ENCODE measurements at places on chromosomes 5 and 9.

DNA sequence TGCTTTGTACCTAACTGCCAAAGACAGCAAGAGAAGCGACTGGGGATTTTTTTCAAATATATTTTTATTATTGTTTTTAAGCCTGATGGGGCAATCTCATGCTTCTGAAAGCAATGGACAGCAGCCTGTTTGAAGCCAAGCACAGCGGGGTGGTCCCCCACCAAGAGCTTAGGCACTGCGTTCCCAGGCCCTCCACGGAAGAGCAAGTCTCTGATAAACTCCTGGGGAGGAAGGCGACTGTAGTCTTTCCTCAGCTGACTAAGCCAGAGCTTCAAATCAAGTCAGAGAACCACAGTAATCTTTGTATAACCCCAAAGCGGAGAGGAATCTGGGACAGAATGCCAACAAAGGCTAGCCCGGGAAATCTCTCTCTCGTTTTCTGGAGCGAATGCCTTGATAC is 54.4 kb downstream of the ARSB start:
- no peak for DNase-seq

DNA sequence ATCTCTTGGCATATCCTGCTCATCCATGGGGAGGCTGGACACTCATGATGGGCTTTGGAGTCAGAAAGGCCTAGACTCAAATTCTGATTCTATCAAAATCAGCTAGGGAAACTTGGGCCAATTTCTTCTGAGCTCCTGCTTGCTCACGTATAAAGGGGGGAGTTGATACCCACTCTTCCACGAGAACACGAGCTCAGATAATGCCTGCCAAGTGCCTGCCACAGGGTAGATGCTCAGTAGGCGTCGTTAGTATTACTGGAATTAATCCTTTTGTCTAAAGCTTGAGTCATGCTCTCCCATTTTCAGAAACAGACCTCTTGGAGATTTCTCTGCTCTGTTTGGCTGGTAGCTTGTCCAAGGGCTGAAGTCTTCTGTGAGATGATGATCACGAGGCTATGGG is 238.3 kb upstream of the MVB12B start:
- DNase-seq = no peak

- DNase-seq = no peak
These were observed 153.4 kb downstream of the HSPA4 start for GRCh38 chr5:133205204-133205603.

DNA sequence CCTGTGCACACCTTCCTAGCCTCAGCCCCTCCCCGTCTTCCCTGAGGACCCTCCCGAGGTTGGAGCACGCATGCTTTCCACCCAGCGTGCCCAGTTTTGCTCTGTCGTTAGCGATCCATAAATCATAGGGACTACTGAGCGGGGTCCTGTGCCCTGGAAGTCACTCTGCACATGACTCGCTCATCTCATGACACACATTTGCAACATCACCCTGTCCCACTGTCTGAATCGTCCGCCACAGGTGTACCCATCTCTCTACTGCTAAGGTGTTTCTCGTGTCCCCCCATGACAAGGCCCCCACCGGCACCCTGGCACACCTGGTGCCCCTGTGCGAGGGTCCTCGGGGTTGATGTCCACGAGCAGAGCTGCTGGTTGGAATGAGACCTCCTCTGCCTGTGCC is 69.0 kb upstream of the BARHL1 start:
- no peak for DNase-seq

DNA sequence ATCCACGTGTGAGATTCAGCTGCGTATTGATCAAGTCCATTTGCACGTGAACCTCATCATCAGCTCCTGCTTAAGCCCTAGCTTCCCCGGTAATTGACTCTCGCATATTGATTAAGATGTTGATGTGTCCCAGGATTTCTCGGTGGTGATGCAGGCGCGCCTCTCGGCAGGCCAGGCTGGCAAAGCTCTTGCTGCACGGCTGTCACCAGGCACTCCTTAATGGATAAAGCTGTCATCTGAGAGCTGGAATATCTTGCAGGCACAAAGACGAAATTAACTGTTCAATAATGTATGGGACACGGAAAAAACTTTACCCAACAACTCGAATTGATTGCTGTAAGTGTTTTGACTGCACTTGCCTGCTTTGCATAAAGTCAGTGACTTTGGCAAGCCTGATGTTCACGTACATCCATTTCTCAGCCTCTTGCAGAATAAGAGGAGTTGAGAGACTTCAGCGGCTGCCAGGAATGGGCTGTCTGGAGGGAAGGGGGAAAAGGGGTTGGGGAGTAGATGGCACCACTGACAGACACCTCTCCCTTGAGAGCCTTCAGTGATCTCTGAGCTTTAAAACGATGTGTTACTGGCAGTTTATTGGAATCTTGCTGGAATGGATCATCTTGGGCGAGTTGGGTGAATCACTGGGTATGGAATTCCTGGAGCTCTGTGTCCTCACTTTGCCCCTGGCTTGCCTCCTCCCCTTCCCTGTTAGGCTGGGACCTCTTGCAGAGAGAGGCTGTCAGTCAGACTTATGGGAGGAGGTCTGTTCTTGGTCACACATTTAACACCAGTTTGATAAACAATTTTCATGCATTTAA is 650.3 kb downstream of the CCDC171 start:
- DNase-seq = no peak

DNA sequence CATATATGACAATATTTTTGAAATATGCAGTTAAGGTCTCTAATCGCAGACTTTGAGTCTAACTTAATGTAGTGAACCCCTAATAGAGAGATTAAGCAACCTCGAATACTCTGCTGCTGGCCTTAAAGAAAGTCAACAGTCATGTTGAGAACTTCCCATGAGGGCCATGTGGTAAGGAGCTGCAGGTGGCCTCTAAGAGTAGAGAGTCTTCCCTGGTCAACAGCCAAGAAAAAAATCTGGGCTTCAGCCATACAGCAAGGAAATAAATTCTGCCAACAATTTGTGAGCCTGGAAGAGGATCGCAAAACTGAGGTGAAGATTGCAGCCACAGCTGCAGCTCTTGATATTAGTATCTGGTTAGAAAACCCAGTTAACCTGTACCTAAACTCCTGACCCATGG is 935.2 kb upstream of the TYRP1 start:
- no peak for DNase-seq

- DNase-seq = no peak
These were observed 16.3 kb upstream of the GPX8 start for GRCh38 chr5:55143624-55144023.

GRCh38 chr9:87722393-87723088 is 3.4 kb upstream of the CTSL start:
- no peak for DNase-seq

GRCh38 chr9:72092820-72093219 is 32.4 kb upstream of the C9orf57 start:
- no peak for DNase-seq

DNA sequence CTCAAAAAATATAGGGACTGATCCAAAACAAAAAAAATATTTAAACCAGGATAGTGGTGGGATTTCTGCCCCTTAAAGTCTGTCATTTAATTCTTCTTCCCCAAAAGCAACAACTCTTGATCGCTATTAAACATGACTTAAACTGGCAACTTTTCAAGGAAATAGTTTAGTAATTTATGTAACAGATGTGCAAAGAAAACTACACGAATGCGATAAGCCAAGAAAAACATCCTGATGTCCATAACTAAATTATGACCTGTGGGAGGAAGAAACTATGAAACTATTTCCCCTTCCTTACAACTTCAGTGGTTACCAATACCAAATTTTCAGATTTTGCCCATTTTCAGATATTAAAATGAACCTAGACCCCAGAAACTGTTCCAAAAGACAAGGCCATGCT is 31.5 kb downstream of the CLINT1 start:
- DNase-seq = no peak

DNA sequence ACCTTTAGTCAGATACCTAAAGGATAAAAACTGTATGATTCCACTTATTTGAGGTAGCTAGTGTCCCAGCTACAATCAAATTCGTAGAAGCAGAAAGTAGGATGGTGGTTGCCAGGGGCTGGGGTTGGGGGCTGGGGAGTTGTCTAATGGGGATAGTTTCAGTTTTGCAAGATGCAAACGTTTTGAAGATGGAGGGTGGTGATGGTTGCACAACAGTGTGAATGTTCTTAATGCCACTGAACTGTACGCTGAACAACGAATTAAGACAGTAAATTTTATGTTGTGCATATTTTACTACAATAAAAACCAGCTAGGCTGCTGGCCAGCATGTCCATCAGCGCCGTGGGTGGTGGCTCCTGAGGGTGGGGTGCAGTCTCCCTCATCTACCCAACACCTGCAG is 137.8 kb downstream of the GADD45G start:
- no peak for DNase-seq

- no peak for DNase-seq
These were observed 19.8 kb downstream of the BARHL1 start for GRCh38 chr9:132602207-132602606.

DNA sequence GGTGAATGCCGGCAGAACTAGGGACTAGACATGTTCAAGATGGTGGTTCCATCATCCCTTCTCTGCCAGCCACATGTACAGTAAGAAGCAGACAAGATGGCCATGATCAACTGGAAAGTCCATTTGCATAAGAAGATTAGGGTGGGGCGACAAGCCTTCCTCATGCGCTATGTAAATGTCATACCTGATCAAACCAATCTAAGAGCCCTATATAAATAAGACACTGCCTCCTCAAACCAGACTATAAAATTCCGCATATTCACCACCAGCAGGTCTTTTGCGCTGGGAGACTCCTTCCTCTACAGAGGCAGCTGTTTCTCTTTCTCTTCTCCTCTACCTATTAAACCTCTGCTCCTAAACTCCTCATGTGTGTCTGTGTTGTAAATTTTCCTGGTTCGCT is 53.8 kb downstream of the TIMD4 start:
- DNase-seq = no peak

DNA sequence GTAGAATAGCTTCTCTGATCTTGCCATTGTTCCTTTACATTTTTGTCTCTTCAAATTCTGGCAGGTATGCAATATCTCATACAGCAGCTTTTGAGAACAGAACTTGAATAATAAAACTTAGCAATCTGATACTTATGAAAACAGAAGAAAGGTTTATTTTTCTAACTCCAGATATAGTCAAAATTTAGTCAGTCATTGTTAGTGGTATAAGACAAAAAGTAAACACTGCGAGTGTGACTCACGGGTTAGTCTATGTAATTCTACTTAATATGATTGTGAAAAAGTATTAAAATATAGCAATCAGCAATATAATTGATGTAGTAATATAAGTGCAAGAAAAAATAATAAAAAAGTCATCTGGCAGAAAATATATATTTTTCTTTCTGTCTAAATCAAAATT is 910.4 kb downstream of the DNAH5 start:
- no peak for DNase-seq

GRCh38 chr9:129910628-129911567 is 75.6 kb downstream of the USP20 start:
- no peak for DNase-seq

DNA sequence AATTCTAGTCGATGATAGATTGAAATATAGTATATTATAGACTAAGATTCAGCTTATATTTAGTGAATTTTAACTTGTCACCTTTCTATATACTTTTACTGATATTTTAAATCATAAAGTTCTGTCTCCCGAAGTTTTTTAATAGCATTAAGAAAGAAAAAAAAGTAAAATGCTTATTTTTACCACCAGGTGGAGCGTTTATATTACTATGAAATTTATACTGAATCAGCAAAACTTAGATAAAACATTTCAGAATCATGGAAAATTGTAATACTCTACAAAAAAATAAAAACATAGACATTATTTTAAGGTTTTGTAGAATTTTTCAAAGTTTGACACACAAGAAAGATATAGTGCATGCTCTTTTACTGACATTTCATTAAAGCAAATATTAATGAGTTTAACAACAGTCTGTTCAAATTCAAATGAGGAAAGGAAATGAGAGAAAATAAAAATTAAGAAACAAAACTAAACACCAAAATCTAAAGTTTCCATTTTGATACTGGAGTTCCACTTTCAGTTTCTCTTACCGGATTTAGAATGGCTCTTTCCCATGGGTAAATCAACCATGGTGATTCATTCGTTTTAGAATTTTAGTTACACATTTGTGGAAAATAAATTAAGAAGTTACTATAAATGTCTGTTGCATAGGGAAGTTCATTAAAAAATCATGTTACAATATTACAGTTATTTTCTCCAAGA is 1035.3 kb downstream of the CDH12 start:
- DNase-seq = no peak

GRCh38 chr5:95984287-95984938 is 22.8 kb upstream of the ELL2 start:
- DNase-seq = no peak

- DNase-seq = no peak
These were observed 6.5 kb downstream of the TLE1 start for GRCh38 chr9:81682797-81683196.

DNA sequence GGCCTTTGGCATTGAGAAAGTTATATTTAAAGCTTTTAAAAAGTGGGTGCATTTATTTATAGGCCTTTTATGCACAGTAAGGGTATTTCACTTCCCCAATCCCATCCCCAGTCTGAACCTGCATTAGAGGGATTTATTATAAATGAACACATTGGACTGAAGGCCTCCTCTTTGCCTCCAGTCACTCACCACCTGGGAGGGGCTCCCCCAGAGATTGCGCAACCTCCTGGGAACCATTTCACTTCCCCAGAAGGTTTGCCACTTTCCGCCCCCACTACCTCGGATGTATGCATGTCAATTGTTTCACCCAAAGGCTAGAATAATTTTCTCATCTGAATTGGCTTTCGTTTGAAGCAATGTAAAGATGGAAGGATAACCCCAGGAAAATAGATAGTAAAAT is 29.8 kb upstream of the VCAN start:
- DNase-seq = no peak

DNA sequence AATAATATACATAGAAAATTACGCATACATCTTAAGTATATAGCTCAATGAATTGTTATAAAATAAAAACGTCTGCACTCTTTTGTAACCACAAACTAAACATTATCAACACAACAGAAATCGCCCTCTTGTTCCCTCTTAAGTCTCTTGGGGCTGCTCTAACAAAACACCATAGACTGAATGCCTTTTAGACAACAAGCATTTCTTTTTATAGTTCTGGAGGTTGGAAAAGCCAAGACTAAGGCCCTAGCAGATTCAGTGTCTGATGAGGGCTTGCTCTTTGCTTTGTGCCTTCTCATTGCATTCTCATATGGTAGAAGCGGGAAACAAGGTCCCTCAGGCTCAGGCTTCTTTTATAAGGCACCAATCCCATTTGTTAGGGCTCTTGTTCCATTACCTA is 4.9 kb upstream of the IFNB1 start:
- no peak for DNase-seq

DNA sequence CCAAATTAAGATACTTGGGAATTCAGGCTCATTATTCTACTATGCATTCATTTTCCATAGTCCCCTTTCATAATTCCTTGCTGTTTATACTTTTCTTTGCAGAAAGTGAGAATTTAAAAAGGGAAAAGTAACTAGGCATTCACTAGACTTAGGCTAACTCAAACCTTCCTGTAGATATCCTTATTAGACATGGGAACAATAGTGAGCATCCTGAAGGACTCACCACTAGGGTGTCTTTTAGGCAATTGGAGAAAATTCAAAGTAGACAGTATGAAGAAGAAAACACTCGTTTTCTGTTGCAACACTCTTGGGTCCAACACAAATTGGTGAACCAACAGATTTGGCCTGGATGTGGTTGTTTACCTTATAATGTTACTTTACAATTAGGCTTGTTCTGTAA is 213.2 kb upstream of the GRIN3A start:
- DNase-seq = no peak

All from bone marrow (tissue), 2 donors.